C1 segment of cervical spinal cord (tissue), 14 donors: ENCODE measurements at places on chromosomes 2 and 18.

- DNase-seq: peak; percentile 27
These were observed 7.0 kb upstream of the EPG5 start for GRCh38 chr18:45974088-45974536.

GRCh38 chr2:99169534-99169933 is 11.3 kb downstream of the MITD1 start:
- DNase-seq: no peak

DNA sequence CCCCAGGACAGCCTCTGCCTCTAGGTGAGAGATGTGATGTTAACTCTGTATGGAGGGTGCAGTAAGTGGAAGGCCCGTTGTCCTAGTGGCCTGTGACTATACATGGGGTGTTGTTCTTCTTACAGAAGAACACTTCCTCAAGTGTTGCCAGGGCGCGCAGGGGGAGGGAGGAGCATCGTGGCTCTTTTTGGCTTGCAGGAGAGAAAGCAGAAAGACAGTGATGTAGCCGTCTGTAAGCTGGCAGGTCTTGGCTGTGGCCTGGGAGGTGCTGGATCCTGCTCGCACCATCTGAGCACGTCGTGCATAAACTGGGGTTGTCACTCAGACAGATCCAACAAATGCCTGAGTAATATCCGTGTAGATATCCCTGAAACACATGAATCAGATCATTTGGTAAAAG is 44.3 kb downstream of the ZNF236 start:
- no peak for DNase-seq

GRCh38 chr18:32271672-32272208 is 81.9 kb downstream of the MEP1B start:
- no peak for DNase-seq

GRCh38 chr2:77488141-77488540 is 34.0 kb downstream of the LRRTM4 start:
- DNase-seq: no peak

GRCh38 chr2:149296031-149296430 is 34.4 kb upstream of the LYPD6 start:
- no peak for DNase-seq

GRCh38 chr2:40204268-40204667 is 247.6 kb downstream of the SLC8A1 start:
- no peak for DNase-seq

- DNase-seq: no peak
These were observed 1.9 kb downstream of the SS18 start for GRCh38 chr18:26088487-26088886.

- no peak for DNase-seq
These were observed 132.7 kb downstream of the PTGR3 start for GRCh38 chr18:75076286-75076685.

DNA sequence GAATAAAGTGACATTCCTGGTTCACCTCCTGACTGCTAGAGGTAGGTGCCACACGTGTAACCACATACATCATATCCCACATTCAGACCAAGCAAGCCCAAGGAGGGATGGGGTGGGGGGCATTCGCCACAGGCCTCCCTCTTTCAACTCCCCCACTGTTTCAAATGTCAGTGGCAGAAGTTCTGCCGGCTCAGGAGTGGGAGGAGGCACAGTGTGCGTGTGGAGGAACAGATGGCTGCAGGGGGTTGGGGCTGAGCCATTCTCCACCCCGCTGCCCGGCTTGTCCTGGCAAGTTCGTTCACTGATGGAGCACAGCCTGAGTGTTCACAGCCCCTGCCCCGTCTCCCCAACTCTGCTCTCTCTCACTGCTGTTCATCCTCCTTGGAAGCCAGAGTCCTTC is 75.4 kb upstream of the TANC1 start:
- DNase-seq: no peak

- DNase-seq: no peak
These were observed 302.9 kb upstream of the NXPH2 start for GRCh38 chr2:139083121-139083520.

DNA sequence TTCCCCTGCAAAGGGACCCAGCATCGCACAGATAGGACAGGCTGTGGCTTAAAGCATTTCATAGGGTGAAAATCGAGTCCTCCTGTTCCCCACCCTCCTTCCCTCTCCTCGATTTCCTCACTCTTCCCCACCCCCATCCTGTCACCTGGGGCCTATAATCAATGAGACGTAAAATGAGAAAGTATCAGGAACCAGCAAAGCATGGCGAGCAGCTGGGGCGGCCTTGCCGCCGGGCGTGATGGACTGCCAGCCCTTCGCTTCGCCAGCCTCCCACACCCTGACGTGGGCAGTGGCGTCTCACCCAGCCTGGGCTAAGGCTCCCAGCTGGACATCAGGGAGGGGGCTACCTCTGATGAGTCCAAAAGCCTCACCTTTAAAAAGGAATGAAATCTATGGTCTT is 11.1 kb downstream of the SLC30A3 start:
- DNase-seq: no peak

- DNase-seq: no peak
These were observed 438.3 kb downstream of the SPAG16 start for GRCh38 chr2:213722565-213722964.

- no peak for DNase-seq
These were observed 28.8 kb upstream of the DDX18 start for GRCh38 chr2:117785740-117786139.

GRCh38 chr2:8565399-8566154 is 116.3 kb upstream of the ID2 start:
- no peak for DNase-seq

DNA sequence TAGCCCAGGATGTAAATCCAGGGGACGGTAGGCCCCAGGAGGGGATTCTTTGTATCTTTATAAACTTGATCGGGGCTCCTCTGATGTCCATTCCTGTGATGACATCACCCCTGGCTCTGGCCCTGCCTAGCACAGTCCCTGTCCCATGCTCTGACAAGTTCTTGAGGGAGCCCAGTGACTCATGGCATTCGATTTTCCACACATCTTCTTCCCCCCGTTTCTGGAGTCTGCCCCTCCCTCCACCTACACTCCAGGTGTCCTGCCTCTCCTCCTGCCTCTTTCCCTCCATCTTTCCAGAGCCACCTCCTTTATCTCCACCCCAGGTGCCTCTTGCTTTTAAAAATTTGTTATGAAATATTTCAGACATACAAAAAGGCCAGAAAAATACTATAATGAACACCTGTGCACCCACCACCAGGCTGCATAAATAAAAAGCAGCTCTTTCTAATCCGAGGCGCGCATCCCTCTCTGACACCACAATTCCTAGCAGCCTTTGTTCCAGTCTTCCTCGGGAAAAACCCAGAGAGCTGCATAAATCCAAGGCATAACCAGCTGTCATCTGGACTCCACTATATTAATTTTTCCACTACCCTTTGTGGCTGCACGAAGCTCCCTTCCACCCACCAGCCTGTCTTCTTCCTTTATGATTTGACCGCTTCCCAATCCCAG is 207.7 kb downstream of the ZBTB7C start:
- no peak for DNase-seq

- DNase-seq: no peak
These were observed 332.0 kb downstream of the PIK3C3 start for GRCh38 chr18:42287047-42287446.

GRCh38 chr2:48508461-48509124 is 21.4 kb upstream of the STON1 start:
- no peak for DNase-seq

DNA sequence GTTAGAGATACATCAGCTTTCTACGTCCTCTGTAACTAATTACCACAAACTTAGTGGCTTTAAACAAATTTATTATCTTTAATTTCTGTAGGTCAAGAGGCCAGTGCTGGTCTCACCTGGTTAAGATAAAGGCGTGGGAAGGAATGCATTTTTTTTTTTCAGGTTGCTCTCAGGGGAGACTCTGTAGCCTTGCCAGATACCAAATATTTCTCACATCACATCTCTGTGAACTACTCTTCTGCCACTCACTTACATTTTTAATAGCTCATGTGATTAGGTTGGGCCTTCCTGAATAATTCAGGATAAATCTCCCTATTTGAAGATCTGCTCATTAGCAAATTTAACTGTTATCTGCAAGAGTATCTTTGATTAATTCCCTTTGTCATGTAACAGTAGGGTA is 214.6 kb downstream of the CBLN2 start:
- DNase-seq: no peak

- no peak for DNase-seq
These were observed 499.5 kb upstream of the CHAC2 start for GRCh38 chr2:53268086-53268485.

GRCh38 chr18:35861367-35862118 is 110.9 kb upstream of the RMP24 start:
- DNase-seq: no peak

DNA sequence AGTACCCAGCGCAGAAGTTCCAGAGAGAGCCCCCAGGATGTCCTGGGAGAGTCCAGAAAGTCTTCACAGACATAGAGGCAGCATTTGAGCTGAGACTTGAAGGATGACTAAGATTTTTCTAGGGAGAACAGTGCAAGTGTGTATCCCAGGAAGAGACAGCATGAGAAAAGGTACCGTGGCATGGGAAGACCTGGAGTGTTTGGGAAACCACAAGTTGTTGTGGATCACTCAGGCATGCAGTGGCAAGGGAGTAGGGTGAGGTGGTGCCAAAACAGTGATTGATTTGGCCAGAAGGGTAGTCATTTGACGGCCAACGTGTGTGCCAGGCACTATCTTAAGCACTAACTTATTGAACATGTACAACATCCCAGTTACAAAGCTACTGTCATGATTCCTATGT is 24.5 kb upstream of the KCNK3 start:
- DNase-seq: no peak

- DNase-seq: no peak
These were observed 286.0 kb upstream of the CCDC68 start for GRCh38 chr18:55245211-55245614.

GRCh38 chr2:7180638-7181370 is 263.6 kb downstream of the RNF144A start:
- no peak for DNase-seq

DNA sequence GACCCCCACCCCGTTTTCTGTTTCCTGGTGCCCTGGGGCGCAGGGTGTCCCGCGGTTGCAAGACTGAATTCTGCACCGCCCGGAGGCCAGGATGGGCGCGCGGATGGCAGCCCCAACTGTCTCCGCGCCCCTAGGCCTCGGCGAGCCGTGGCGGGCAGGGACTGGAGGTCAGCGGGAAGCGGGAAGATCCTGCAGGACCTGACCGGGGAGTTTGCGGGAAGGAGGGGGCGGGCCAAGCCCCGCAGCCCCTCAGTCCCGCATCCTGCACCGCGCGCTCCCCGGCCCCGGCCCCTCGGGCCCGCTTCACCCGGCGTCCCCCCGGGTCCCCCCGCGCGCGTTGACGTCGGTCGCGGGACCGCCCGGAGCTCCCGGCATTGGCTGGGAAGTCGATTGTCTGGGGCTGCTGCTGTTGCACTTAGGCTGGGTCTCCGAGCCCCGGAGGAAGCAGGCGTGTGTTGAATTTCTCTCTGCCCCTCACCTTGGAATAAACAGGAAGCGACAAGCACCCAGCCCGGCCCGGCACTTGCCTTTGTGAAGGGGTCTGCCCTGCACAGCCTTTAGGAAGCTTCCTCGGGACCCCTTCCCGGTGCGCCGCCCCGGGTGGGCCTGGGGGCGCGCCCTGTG is at the start of gene LDLRAD4:
LDLRAD4 (plus strand) TSS at position 393 of the 624 bp plus-strand sequence.
- no peak for DNase-seq

- DNase-seq: no peak
These were observed 8.2 kb downstream of the CNNM3 start for GRCh38 chr2:96824079-96824870.

GRCh38 chr2:168174756-168175155 is 72.6 kb downstream of the STK39 start:
- DNase-seq: no peak

DNA sequence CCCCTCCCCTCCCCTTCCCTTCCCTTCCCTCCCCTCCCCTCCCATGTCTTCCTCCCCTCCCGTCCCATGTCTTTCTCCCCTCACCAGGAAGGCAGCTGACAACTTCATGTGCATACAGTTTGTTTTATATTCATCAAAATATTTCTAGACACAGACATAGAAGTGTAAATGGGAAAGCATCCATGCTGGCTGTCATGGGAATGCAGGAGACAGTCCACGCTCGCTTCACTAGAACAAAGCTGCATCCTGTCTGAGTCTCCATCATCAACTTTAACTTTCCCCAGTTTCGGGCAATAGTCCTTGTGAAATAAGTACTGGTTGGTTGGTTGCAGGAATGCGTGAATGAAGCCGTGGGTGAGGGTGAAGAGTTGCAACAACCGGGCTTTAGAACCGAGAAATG is 226.9 kb downstream of the DCDC2C start:
- no peak for DNase-seq

DNA sequence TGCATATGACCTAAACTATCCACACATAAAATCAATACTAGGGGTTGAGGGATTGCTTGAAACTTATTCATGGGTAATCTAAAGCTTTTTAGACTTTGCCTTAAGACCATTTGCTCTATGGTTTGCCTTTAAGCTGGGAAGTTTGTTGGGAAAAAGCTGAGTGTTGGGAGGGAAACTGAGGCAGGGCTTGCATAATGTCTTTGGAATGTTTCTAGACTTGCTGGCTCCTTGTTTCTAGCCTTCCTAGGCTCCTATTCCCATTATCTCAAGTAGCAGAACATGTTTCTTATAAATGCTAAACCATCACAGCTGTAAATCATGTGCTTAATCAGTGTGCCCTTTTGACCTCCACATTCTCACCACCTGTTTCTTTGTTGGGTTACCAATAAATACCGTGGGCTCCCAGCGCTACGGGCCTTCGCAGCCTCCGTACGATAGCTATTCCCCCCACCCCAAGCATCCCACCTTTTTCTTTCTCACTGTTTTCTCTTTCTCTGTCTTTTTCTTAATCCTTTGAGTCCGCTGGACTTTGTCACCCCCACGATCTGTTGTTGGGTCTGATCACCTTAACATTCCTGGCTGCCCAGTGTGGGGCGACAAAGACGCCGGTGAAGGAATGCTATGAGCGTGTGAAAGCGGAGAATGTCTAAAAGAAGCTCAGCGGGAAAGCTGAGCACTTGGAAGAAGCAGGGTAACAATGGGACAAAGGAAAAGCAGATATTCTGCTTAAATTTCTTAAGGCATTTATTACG is 49.4 kb upstream of the CWC22 start:
- DNase-seq: no peak
